Activated CD4-positive, alpha-beta T cell treated with anti-CD3 and anti-CD28 coated beads, Interleukin-2, Interleukin-6, amounts not matched to agents 100 ng/mL and 50 ng/mL, durations not matched to agents 16 hours and 8 hours (primary cell): ENCODE measurements at places on chromosomes 4 and X.
A peak's percentile ranks its signal among the peaks of the same experiment; 100 is the strongest.

GRCh38 chr4:76993787-76994641 lies 44.5 kb downstream of the SEPTIN11 start:
- peak; percentile 70 for DNase-seq

- DNase-seq, result no peak
Observed at GRCh38 chrX:48703642-48704481, 7.3 kb downstream of the SUV39H1 start.

GRCh38 chr4:98542011-98542410 lies 116.4 kb downstream of the TSPAN5 start:
- DNase-seq, result no peak

- DNase-seq, result no peak
Observed at GRCh38 chrX:126339928-126340327, 173.8 kb upstream of the DCAF12L2 start.

DNA sequence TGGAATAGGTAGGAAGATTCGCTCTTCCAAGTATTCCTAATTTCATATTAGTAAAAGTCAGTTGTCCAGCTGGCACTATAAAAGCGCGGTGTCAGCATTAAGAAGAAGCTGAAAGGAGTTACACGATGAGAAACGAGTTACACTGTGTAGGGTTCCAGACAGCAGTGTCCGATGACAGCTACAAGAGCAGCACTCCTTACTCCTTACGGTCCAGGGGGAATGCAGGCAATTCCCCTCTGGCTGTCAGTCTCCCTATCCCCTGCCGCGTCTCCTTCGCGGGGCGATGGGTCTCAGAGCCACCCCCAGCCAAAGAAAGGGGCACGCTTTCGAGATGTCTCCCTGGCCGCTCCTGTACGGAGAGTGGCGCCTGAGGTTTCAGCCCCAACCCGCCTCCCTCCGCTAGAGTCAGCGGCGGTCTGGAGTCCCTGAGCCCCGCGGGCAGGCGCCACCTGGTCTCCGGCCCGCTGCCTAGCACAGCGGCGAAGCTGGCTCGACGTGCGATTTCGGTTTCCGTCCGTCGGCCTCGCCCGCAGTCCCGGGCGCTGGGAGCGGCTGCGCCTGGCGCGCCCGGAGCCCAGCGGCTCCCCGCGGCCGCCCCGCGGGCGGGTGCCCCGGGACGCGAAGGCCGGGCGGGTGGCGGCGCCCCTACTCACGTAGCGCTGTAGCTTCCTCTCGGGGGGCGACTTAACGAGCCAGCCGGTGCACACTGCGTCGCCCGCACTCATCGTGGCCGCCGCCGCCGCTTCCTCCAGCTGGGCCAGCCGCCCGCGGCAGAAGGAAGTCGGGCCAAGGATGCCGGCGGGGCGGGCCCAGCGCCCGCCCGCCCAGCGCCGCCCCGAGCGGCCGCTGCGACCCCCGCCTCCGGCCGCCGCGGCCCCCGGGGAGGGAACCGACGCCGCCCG lies at the start of gene GAB3:
GAB3 (minus strand) TSS at position 777 of the 902 bp plus-strand sequence; CDS start at position 725, 52 bp downstream.
- DNase-seq, result peak; percentile 41

- DNase-seq, result no peak
Observed at GRCh38 chr4:89379511-89380044, 72.0 kb upstream of the GPRIN3 start.

GRCh38 chr4:123283371-123283895 lies 113.2 kb upstream of the SPRY1 start:
- DNase-seq, result no peak
